ENCODE measurements at places on chromosomes 11 and 22.

DNA sequence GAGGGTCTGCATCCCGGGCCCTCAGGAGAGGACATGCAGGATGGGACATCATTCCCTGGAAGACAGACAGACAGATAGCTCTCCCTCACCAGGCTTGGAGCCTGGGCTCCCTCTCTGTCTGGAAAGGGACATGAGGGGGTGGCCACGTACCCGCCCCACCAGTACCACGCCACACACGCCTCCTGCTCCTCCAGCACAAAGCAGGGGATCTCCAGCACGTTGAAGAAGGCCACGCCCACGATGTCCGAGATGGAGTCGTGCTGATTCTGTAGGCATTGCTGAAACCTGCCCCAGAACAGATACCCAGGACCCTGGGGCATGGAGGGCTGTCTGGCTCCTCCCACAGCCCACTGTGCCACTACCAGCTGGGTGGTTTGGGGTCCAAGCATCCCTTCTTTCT, 2.2 kb downstream of the PLA2G3 start:
- DNase-seq = no peak

DNA sequence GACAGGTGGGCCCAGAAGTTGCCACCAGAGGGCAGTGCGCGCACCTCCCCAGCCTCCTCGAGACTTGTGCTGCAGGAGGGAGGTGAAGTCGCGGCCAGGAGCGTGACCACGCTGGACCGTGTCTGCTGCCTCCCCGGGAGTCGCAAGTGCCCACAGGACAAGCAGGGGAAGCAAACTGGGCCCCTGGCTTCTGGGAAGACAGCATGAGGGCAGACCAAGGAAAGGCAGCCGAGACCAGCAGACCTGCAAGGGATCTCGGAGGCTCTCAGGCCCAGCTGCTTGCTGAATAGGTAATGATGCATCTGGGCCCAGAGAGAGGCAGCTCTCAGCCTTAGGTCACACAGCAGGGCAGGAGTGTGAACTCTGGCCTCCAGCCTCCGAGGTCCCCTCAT, 17.0 kb upstream of the IL2RB start:
- DNase-seq = no peak

- DNase-seq = no peak
Measured at GRCh38 chr11:20669820-20670684, 666 bp downstream of the NELL1 start.

- no peak for DNase-seq
Measured at GRCh38 chr11:118877487-118878162, 6.1 kb upstream of the CXCR5 start.

DNA sequence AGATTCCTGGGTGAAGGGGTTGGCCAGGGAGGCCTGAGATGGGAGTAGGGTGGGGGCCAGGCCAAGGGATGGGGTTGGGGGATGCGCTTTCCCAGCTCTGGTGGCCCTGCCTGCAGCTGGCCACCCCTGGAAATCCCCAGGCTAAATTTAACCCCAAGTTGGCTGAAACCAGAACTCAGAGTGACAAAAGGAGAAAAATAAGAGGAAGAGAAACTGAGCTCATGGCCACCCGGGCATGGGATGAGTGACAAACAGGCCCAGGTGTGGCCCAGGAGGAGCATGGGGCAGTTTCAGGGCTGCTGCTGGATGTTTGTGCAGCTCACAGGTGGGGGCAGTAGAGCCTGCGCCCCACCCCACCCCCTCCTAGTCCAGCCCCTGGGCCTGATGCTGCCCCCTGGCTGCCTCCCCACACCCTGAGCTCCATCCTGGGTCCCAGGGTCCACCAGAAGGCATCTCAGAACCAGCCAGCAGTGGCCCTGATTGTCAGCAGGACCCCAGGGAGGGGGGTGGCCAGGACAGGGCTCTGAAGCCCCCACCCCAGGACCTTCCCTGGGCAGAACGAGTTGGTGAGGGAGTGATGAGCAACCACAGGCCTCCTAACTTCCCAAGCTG, 48.0 kb downstream of the IGLL5 start:
- no peak for DNase-seq

DNA sequence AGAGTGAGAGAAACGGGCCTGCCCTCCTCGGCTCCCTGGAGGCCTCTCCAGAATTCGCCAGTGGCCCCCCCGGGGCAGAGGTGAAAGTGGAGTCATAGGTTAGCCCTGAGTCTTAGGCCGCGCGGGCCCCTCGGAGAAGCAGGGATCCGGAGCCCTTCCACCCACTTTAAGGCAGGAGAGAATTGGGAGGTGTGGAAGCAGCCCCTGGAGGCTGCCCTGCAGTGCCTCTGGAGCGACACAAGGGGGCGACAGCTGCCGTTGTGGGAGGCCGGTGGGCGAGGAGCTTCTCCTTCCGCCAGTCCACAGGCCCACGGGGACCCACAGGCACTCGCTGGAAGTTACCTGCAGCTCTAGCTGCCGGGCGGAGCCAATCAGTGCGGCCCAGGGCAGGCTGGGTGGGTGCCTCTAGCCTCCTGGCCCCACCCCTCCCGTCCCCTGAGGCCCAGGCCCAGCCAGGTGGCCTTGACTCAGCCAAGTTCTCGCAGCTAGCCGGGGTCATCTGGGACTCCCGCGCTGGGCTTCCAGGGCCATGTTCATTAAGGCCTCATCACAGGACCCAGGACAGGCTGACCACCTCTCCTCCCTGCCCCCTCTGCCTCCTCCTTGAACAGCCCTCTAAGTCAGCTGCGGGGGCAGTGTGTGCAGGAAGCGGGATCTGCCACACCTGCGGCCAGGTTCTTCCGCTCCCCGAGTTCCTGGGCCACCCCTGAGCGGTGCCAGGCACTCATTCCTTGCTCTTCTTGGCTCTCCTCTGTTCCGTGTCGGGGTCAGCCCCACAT, 5.0 kb downstream of the DGKZ start:
- DNase-seq = no peak
